Activated naive CD4-positive, alpha-beta T cell (primary cell): ENCODE measurements at places on chromosomes 6 and 20.

GRCh38 chr6:167094436-167094819 is 28.5 kb upstream of the CCR6 start:
- DNase-seq = no peak

DNA sequence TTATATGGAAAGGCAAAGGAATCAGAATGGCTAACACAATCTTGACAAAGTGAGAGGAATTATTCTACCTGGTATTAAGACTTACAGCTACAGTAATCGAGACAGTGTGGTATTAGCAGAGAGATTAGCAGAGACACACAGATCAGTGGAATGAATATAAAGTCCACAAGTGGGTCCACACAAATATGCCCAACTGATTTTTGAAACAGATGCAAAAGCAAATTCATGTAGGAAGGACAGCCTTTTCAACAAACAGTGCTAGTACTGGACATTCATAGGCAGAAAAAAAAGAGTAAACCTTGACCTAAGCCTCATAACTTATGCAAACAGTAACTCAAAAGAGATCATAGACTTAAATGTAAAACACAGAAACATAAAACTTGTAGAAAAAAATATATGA is 22.6 kb downstream of the HACE1 start:
- no peak for DNase-seq

- DNase-seq = no peak
Measured at GRCh38 chr20:43915211-43916072, 790 bp downstream of the TOX2 start.

GRCh38 chr6:155349129-155349528 is 34.8 kb upstream of the TFB1M start:
- DNase-seq = no peak

DNA sequence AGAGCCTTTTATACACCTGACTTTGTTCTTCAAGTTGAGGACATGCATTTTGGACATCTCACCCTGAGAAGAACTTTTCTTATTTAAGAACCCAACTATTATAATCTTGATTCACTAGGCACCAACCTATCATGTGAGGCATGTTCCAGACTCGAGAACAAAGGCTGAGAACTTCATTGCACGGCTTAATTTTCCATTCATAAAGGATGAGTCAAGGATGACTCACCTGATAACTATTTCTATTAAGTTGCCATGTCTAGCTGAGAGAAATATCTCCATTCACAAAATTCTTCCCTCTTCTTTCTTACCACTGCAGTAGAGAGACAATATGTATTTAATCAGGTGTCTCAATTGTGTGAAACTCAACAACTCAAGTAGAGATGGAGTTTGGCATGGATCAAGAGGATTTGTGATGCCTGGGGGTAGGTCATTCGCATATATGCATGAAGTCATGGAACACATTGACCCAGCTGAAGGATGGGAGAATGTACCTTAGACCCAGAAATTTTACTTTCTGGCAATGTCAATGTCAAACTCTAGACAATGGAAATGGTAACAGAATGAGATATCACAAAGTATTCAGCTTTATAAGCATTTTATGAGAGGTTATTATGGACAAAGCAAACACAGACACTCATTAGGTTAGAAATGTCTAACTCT is 208.7 kb upstream of the PRND start:
- no peak for DNase-seq

- DNase-seq = no peak
Measured at GRCh38 chr6:90445533-90446108, 141.3 kb downstream of the MAP3K7 start.

GRCh38 chr20:62745279-62745951 is 36.8 kb downstream of the NTSR1 start:
- DNase-seq = no peak

GRCh38 chr6:15351631-15352030 is 105.8 kb downstream of the JARID2 start:
- DNase-seq = no peak

- no peak for DNase-seq
Measured at GRCh38 chr6:136964398-136964797, 42.3 kb downstream of the SLC35D3 start.

- DNase-seq = no peak
Measured at GRCh38 chr6:157194643-157195042, 128.7 kb downstream of the TMEM242 start.

DNA sequence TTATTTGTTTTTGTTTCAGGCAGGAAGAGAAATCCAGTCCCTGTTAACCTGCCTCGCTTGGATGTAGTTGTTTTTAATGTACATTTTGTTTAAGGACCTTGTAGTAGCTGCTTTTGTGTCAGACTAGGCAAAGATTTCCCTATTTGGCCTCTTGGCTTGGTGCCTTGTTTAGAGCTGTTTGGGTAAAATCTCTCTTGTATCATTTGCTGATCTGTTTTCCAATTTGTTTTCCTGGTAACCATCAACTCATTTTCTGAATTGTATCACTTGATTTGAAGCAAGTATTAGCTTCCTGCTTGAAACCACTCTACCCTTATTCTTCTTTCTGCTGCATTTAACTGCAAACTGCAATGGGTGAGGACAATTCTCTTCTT is 160.7 kb downstream of the ZFAND3 start:
- no peak for DNase-seq

DNA sequence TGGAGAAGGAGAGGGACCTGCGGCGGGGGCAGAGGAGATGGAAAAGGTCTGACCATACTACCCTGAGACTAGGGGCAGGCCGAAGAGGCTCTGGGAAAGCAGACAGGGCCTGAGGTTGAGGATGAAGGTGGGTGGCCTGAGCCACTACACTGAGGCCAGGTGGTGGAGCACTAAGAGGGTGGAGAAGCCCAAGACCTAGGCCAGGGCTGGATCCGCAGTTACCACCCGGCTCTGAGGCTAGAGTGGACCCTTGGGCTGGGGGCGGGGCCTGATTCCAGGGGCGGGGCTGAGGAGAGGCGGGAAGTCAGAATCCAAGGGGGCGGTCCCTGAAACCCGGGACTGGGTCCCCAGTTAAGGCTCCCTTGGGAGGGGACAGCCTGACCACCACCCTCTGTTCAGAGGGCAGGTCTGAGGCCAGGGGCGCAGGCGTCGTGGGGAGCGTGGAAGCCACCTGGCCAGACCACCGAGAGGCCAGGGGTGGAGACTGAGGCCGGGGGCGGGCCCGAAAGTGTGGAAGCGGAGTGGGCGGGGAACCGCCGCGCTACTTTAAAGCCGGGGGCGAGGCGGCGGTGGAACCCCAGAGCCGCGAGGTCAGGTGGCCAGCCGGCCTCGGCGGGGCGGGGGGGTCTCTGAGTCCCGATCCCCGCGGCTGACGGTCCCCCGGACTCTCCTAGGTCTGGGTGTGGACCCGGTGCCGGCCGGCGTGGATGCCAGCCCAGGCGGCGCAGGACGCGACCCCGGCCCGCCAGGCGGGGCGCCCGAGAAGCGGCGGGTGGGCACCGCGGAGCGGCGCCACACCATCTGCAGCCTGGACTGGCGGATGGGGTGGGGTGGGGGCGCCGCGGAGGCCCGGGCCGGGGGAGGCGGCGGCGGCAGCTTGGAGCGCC is 8.3 kb downstream of the CCM2L start:
- DNase-seq = peak; percentile 48

DNA sequence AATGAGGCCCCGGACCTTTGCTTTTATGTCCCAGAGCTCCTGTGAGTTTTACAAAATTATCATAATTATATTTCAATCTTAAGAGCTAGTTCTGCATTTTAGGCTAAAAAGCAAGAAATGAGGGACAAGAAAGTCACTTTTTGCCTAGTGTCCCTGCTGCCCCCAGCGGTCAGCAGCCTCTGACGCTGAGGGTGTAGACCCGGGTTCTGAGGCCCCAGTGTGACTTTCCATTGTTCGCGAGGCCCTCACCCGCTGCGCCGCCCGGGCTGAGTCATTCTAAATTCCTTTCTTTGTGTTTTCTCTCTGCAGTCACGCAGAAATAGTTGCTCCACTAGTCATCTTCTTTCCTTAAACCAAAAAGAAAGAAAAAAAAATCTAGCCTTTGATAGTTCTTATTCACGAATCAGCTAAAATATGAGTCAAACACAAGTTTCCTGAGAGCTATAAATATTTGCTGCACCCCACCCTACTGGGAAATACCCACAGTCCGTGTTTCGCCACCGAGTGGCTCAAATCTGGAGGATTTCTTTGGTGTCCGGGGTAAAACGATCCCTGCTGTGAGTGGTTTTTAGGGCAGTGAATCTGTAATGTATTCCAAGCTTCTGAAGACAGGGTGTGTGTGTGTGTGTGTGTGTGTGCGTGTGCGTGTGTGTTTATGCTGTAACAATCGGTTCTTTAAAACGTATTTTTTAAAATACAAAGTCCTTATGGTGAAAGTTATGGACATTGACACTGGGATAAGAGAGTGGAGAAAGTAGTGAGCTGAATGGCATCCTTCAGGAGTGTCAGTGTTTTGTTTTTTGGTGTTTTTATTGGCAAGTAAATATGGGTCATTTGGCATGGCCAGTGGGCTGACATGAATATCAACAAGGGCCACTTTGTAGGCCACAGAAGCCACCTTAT is 59.7 kb upstream of the EEF1A1 start:
- DNase-seq = peak; percentile 35

- no peak for DNase-seq
Measured at GRCh38 chr20:18202966-18203365, 65.3 kb downstream of the KAT14 start.

DNA sequence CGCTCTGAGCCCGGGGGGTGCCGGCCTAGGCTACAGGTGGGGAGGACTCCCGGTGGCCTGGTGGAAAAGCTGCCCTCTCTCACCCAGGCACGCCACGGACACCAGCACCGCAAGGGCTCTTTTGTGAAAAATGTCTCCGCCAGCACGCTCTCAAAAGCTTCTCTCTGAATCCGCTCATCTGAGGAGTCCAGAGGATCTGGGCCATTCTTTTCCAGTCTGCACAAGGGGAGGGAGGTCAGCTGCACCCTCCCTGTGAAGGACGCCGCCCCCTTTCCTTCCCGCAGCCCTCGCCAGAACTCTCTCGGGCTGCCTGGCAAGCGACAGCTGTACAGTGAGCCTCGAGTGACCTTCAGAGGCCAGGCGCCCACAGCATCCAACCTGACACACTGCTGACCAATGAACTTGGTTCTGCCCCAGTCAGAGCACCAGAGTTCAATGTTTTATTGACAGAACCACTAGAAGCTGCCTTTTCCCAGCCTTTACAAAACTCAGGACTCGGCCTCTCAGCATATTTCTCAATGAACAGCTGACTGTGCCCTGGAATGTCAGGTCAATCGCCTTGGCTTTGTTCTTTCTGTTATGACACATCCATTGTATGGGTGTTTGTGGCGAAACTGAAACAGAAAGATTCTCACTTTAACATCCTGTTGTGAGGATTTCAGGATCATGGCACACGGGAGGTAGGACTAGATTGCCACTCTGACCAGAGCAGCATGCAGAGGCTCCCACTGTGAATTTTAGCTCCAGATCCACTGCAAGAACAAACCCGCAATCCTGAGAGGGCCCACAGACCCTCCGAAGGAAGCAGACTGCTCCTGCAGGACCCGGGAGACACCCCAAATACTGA is 26.7 kb downstream of the SERPINB9 start:
- DNase-seq = no peak

GRCh38 chr6:143322386-143322785 is 128.1 kb downstream of the ADAT2 start:
- no peak for DNase-seq

DNA sequence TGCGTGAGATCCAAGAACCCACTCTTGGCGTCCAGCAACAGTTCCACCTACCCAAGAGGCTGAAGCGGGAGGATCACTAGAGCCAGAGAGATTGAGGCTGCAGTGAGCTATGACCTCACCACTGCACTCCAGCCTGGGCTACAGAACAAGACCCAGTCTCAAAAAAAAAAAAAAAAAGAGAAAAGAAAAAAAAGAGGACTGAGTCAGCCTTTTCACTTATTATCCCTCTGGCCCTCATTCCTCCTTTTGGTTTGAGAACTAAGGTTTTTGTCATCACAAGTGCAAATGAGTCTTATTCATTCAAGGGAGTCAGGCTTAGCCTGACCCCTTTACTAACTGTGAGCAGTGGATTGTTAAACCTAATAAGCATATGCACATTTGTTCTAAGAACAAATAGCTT is 37.9 kb upstream of the JARID2 start:
- no peak for DNase-seq

GRCh38 chr6:161429921-161430490 is 156.1 kb upstream of the AGPAT4 start:
- no peak for DNase-seq

GRCh38 chr20:31760519-31761240 is 21.6 kb downstream of the TPX2 start:
- no peak for DNase-seq

DNA sequence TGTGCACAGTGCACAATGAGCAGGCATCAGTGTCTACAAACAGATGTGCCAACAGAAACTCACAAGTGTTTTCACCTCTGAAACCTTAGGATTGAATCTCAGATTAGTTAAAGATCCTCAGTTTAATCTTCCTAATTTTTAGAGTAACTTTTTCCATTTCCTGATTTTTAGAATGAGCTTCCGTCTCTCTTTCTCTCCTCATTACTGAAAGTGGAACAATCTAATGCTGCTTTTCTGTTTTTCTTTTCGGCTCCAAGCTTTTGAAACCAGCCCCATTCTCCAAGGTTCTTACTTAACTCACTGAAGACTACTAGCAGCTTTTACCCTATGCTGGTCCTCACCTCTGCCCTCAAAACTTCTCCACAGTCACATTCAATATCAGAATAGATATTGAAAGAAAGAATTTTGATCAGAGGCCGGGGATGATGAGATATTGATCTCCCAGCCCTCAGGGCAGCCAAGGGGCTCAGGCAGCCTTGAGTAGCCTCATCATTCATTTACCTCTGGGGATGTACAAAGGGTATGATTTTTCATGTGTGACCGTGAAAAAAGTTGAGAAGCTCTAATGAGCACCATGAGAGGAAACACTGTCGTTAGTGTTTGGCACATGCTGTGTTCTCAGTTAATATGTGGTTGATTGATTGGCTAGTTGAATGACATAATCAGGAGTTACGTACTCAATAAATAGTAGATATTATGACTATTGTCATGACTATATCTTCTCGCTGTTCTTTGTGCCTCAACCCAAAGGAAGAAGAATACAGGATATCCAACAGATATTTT is 11.9 kb upstream of the STK38 start:
- no peak for DNase-seq

DNA sequence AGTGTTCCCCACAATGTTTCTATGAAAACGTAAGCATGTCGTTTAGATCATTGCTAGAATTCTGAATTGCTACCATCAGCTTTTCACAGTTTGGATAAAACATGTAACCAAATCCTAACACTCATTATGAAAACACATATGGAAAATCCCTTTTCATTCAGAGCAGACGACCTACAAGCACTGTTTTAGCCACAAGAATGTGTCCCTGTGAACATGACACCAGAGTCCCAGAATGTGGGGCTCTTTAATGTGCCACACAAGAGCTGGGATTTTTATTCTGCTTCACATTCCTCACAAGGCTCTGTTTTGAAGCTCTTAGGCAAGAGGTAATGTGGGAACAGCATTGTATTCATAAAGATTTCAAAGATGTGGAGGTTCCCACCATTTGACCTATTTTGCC is 141.1 kb upstream of the CITED2 start:
- no peak for DNase-seq

DNA sequence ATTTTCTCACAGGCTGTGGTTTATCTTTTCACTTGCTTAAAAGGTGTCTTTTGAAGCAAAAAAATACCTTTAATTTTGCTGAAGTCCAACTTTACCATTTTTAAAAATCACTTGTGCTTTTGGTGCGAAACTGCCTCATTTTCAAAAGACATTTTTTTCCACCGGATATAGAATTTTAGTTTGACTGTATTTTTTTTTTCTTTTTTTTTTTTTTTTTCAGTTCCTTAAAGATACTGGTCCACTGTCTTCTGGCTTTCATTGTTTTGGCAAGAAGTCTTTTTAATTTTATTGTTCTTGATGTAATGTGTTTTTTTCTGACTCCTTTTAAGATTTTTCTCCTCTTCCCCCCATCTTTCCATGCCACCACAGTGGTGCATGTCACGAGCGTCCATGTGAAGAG is 198.2 kb downstream of the ARID1B start:
- DNase-seq = no peak

- DNase-seq = no peak
Measured at GRCh38 chr6:108052706-108053105, 21.8 kb downstream of the OSTM1 start.
